Panc1 (cell line): ENCODE measurements at places on chromosomes 5 and 9. TPM values are rescaled to one million over a fixed set of nuclear protein-coding genes. Genes with fewer than 3 reads are reported as not detected.

ADRB2 gene
- 1.0 TPM for total RNA-seq

HTR4 gene
- not detected for total RNA-seq

HSPB3 gene
- not detected for total RNA-seq

GABRG2 gene
- total RNA-seq = not detected

ACOT12 gene
- total RNA-seq = 0.74 TPM

NR2F1-AS1 gene
- total RNA-seq = 27.0 TPM

C1QTNF2 gene
- 0.44 TPM for total RNA-seq
